ENCODE measurements at places on chromosomes 12 and 14. TPM values are rescaled to one million over a fixed set of nuclear protein-coding genes. Genes with fewer than 3 reads are reported as not detected.

DNA sequence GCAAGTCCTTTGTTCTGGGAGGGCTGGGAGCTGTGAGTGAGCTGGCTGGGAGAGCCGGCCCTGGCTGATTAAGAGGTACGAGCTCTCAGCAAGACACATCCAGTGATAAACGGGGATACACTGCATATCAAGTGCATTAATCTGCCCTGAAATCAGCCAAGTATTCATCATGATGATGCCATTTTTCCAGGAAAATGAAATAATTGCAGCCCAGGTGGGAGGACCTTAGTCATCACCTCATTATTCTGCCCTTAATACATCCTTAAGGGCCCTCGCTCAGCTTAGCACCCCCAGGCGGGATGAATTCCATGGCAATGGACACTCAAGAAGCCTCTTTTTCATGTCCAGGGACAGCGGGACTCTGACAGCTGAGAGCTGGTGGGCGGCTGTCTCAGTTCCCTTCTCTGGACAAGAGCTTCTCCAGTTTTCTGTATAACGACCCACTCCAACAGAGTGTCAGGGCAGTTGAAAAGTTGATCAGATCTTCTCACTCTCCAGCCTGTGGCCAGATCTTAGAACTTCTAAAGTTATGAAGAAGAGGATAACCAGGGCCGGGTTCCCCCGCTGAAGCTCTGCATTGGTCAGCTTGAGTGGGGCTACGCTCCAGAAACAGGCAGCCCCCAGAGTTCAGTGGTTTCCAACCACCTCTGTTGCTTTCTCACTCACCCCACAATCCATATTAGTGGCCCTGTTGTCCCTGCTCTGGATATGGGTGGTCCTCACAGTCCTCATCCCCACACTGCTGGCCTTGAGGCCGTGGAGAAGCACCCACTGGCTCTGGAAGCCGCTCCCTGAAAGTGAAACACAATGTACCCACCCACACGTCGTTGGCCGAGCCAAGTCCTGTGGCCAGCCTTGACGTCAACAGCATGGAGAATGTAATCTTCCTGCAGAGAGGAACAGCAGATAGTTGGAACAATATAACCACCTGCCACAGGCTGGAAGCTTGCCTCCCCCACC lies 306.2 kb upstream of the DIO3 start:
- no peak for DNase-seq

DNA sequence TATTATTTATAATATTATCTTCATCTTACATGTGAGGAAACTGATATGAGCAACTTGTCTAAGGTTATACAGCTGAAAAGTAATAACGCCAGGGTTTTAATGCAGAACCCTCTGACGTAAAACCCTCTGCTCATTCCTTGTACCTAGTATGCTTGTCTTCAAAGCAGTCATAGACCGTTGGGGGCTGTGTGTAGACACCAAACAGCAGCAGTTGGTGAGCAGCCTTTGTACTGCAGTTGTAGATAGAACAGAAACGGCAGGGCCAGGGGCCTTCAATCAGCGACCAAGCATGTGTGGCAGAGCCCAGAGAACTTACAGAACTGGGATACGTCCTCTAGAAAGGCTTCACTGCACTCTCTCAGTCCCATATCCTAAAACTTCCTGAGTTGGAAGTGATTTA lies 28.1 kb downstream of the EVL start:
- DNase-seq, result no peak

DNA sequence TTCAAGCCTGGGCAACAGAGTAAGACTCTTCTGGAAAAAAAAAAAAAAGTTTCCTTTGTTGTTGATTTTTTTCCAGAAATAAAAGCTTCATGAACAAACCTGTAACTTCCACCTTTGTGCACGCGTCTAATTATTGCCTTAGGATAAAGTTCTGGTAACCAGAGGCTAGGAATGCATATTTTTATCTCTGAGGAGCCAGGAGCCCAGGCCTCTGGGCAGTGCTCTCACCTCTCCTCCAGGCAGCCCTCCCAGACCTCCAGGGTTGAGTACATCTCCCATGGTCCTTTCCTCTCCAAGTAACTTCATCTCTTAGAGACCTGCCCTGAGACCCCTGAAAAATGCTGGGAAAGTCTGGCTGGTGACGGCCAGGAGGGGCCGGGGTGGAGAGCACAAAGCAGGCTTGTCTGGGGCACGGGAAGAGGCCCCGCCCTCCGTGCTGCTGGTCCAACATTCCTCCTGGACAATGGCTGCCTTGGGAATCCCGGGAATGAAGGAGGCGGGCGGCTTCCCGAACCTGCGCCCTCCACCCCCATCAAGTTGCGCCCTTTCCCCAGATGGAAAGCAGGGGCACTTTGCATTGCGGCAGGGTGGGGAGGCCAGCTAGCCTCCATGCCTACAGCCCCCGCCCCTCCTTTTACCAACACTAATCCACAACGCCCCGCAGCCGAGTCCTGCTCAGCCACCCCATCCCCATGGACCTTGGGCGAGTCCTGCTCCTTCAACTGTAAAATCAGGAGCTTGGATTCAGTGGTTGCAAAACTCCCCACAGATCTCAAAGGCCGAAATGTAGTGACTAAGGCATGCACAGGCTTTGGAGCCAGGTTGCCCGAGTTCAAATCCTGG lies 7.3 kb upstream of the FIGNL2 start:
- DNase-seq, result no peak

- DNase-seq, result no peak
Observed at GRCh38 chr14:67641902-67642749, 22.4 kb downstream of the ARG2 start.

DNA sequence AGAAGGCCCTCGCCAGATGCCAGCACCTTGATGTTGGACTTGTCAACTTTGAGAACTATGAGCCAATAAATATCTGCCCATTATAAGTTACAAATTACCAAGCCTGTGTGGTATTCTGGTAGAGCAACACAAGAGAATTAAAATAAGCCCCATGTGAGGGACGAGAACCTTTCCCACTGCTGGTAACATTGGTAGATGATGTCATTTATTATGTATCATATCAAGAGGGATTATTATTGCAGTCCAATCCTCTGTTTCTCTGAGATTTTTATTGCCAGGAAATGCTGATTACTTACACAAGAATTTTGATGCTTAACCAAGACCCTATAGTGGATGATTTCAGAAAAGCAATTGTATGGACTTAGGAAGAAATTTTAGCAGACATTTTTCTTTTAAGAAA lies 40.3 kb upstream of the SLC24A4 start:
- DNase-seq, result no peak

DNA sequence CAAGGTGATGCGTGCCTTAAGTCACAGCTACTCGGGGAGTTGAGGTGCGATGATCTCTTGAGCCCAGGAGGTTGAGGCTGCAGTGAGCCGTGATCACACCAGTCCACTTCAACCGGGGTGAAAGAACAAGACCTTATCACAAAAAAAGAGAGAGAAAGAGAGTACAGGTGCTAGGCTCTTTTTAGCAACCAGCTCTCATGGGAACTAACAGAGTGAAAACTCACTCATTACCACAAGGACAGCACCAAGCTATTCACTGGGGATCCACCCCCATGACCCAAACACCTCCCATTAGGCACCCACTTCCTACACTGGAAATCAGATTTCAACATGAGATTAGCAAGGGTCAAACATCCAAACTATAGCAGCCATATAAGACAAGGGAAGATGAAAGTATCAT lies 164.2 kb downstream of the NDUFA12 start:
- no peak for DNase-seq

GRCh38 chr12:66516133-66516532 lies 162.7 kb downstream of the GRIP1 start:
- DNase-seq, result no peak

DNA sequence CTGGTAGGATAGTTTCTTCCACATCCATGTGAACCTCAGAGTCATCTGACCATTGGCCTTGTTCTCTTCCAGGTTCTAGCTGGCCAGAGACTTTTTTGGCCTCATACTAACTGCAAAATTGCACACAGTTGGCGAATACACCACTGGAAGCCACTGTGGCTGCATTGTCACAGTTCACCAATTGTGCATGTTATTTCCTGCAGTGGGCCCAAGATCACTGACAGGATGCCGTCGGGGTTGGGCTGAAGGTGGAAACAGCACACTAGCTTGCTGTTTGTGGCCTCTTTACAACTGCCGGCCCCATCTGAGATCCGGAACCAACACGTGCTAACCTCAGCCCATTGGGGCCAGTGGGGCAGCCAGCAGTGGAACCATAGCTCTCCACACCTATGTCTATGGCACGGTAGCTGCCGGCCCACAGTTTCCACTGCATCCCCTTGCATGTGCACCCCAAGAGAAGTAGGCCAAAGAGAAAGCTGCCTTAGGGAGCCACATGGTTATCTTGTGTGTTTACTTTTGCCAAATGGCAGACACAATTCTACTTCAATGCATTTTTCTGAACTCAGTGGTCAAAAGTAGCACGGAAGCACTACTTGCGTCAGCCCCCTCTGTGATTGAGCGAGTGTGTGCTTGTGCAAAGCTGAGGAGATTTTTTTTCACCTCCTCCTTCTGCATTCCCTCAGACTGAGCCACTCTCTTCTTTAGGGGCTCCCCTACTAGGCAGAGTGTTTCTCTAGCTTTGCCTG lies 464.0 kb downstream of the RAD51B start:
- DNase-seq, result no peak

DNA sequence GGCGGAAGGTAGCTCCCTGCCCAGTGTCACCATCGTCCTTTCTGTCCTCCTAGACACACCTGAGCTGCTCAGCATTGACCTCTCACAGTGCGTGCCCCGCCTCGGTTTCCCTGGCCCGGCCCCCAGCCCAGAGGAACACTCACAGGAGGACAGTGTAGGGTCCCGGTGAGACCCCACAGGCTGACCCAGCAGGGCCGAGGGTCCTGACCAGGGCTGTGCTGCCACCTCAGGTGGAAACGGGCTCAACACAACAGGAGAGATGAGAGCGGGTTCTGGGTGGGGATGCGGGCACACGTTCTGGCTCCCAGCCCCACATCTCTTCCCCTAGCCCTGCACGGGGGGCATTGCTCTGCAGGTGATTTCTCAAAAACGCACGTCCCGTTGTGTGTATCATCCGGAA lies 98.1 kb downstream of the PIWIL1 start:
- no peak for DNase-seq

GRCh38 chr12:108857158-108857407 lies 300 bp downstream of the SSH1 start:
- DNase-seq, result no peak

- DNase-seq, result no peak
Observed at GRCh38 chr12:132351751-132352495, 22.5 kb upstream of the GALNT9 start.

- DNase-seq, result no peak
Observed at GRCh38 chr14:56676042-56676441, 96.4 kb downstream of the TMEM260 start.

DNA sequence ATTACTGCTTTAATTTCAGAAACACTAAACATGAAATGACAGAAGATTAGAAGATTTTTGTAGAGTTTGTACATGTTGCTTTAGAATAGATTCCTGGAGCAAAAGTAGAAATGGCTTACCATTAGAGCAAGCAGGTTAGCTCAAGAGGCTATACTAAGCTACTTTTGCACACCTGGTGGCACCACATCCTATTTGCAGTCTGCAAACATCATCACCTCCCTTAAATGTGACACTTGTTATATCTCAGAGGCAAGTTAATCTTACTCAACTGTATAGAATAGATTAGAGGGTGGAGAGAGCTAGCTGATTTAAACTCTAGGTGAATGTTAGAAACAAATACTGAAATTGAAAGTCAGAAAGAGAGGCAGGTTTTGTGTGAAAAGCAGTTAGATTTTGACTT lies 30.7 kb upstream of the OR4E1 start:
- DNase-seq, result no peak

GRCh38 chr12:131982041-131982440 lies 32.3 kb downstream of the EP400 start:
- no peak for DNase-seq

- DNase-seq, result no peak
Observed at GRCh38 chr12:114000861-114001260, 34.7 kb upstream of the RBM19 start.

DNA sequence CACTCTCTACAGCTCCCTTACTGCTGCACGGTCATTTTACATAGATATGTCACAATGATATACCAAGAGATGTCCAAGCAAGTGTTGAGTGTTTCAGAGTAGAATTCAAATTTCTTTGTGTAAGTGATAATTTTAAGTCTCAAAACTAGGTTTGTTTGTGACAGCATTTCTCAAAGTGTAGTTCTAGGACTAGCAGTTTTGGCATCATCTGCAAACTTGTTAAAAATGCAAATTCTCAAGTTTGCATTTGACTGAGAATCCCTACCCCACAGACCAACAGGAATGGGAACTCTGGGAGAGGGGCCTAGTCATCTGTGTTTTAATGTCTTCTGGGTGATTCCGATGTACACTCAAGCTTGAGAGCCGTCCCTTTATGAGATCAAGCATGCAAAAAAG lies 97.6 kb downstream of the HELB start:
- DNase-seq, result no peak

- no peak for DNase-seq
Observed at GRCh38 chr12:75613981-75614380, 102.6 kb upstream of the KRR1 start.

SLCO1B3 gene
- total RNA-seq, result not detected

PPTC7 gene
- 15.0 TPM for total RNA-seq

RAB2B gene
- 34.3 TPM for total RNA-seq

TRIM9 gene
- total RNA-seq, result 1.1 TPM

SLC17A8 gene
- 0.95 TPM for total RNA-seq

KCNH3 gene
- total RNA-seq, result 0.58 TPM
